ENCODE measurements at places on chromosomes 4 and X. TPM values are rescaled to one million over a fixed set of nuclear protein-coding genes. Genes with fewer than 3 reads are reported as not detected.

Gene MAGEB2
- total RNA-seq, result not detected

Gene USP38
- 10.5 TPM for total RNA-seq

Gene NDST4
- total RNA-seq, result not detected

Gene SPIN4
- 11.8 TPM for total RNA-seq

Gene ADH6
- total RNA-seq, result not detected

Gene BANK1
- total RNA-seq, result 0.93 TPM

Gene CFAP99
- total RNA-seq, result not detected

Gene GAB3
- total RNA-seq, result 1.2 TPM

Gene PLK4
- total RNA-seq, result 35.2 TPM

Gene SEC24B
- total RNA-seq, result 24.2 TPM

Gene SPANXB1
- not detected for total RNA-seq

DNA sequence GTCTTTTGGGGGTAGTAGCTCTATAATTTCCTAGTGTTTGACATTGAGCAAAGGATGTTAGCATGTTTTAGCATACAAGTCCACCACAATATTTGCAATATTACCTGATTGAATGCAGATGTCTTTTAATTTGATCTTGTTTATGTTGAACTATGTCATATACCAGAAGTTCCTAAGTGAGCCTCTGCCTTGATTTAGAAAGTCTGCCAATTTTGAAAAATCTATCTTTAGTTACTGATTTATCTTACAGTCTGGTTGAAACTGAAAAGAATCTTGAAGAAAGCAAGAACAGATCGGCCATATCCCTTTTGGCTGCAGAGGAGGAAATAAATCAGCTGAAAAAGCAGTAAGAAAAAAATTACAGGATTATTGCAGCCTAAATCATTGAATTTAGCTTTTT, 18.5 kb downstream of the SPATA18 start:
- no peak overlapping the region for H3K4me3 ChIP-seq
- H3K36me3 ChIP-seq, result no peaks in the 10 kb centered on the region
- no peaks in the 10 kb centered on the region for H3K4me1 ChIP-seq
- H3K27me3 ChIP-seq, result no peaks in the 10 kb centered on the region

GRCh38 chr4:107818301-107818910, 6.3 kb upstream of the SGMS2 start:
- no peaks in the 10 kb centered on the region for H3K4me1 ChIP-seq
- DNase-seq, result no peak
- peaks cover 44% of the 10 kb centered on the region for H3K27me3 ChIP-seq
- H3K4me3 ChIP-seq, result no peak overlapping the region

- no peak for DNase-seq
- no peak overlapping the region for H3K4me3 ChIP-seq
- no peak overlapping the region for H3K27ac ChIP-seq
- no peaks in the 10 kb centered on the region for H3K36me3 ChIP-seq
- no peaks in the 10 kb centered on the region for H3K27me3 ChIP-seq
- no peaks in the 10 kb centered on the region for H3K4me1 ChIP-seq
Observed at GRCh38 chrX:131942034-131942433, 81.1 kb upstream of the STK26 start.

- peaks cover 31% of the 10 kb centered on the region for H3K36me3 ChIP-seq
- DNase-seq, result no peak
- H3K4me1 ChIP-seq, result no peaks in the 10 kb centered on the region
- no peaks in the 10 kb centered on the region for H3K27me3 ChIP-seq
- no peak overlapping the region for H3K4me3 ChIP-seq
Observed at GRCh38 chr4:1227816-1228215, 21.1 kb downstream of the CTBP1 start.

- H3K27ac ChIP-seq, result no peak overlapping the region
- no peaks in the 10 kb centered on the region for H3K27me3 ChIP-seq
- DNase-seq, result no peak
- no peaks in the 10 kb centered on the region for H3K36me3 ChIP-seq
- H3K4me1 ChIP-seq, result no peaks in the 10 kb centered on the region
Observed at GRCh38 chr4:184154199-184154598, 63.5 kb downstream of the ENPP6 start.

GRCh38 chr4:162959046-162959445, 207.6 kb downstream of the NAF1 start:
- H3K36me3 ChIP-seq, result no peaks in the 10 kb centered on the region
- DNase-seq, result no peak
- no peaks in the 10 kb centered on the region for H3K4me1 ChIP-seq
- no peak overlapping the region for H3K4me3 ChIP-seq

- no peaks in the 10 kb centered on the region for H3K27me3 ChIP-seq
- no peak overlapping the region for H3K4me3 ChIP-seq
- H3K27ac ChIP-seq, result no peak overlapping the region
- H3K36me3 ChIP-seq, result no peaks in the 10 kb centered on the region
Observed at GRCh38 chr4:72319601-72320021, 249.4 kb downstream of the ADAMTS3 start.

GRCh38 chr4:54482529-54483200, 175.1 kb upstream of the KIT start:
- no peak overlapping the region for H3K27ac ChIP-seq
- DNase-seq, result no peak
- H3K4me1 ChIP-seq, result no peaks in the 10 kb centered on the region

DNA sequence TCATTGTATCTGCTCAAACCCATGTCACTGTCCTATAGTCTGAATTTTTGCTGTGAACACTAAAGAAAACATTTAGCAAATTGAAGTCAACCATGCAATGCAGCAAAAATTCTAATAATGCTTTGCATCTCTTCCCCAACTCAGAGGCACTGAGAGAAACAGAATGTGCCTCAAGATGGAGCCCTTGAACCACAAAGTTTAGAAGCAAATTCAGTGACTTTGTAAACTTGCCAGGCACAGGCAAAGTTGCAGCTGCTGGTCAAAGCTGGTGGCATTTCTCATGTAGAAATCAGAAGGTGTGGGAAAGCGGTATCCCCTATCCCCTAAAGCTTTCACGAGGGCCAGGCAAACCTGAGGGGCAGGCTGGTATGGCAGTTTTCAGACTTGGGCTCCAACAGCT, 121.7 kb upstream of the DIPK2B start:
- peaks cover 2% of the 10 kb centered on the region for H3K4me1 ChIP-seq
- no peak overlapping the region for H3K27ac ChIP-seq
- peak; percentile 17 for DNase-seq
- H3K36me3 ChIP-seq, result no peaks in the 10 kb centered on the region
- H3K4me3 ChIP-seq, result no peak overlapping the region

DNA sequence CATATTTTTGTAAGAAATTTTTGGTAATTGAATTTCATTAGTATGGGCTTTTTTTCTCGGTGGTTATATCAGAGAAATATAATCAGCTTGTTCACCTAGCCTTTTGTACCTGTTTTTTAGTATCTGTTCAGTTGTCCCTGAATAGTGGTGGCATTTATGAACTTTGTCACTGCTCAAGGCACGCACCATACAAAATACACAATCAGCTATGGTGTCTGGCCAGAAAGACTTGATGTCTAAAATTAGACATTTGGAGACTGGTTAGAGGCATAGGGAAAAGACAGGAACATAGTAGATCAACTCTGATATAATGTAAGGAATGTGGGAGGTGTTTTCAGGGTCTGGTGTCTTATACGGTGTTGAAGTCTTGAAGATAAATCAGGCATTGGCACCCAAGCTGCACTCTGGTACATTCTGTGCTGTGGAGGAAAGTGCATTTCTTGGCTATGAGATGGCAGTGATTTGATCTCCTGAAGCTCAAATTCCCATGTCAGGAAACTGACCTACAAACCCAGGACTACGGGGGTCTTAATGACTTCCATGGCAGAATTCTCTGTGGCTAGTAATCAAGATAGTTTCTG, 3.6 kb downstream of the ART3 start:
- no peak overlapping the region for H3K27ac ChIP-seq
- no peaks in the 10 kb centered on the region for H3K27me3 ChIP-seq
- 0 out of 2 replicates have a peak, but pooled peaks cover under 1% of the 10 kb centered on the region for H3K4me1 ChIP-seq
- DNase-seq, result no peak
- no peaks in the 10 kb centered on the region for H3K36me3 ChIP-seq
- no peak overlapping the region for H3K4me3 ChIP-seq

DNA sequence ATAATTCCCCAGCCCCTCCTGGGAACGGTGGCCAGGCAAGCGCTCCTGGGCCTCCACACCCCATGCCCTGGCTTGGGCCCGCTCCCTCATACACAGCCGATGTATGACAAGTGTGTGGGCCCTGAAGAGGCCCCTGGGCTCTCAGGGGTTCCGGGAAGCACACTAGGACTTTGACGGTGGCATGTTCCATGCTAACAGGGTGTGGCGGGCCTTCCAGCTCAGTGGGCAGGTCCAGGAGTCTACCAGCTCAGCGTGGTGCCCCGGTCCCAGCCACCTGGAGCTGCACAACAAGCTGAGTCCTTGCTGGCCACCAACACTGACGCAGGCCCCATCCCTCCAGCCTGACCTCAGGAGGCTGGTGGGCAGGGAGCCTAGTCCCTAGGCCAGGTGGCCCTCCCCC, 24.4 kb upstream of the HMX1 start:
- H3K27ac ChIP-seq, result no peak overlapping the region
- no peak overlapping the region for H3K4me3 ChIP-seq
- H3K27me3 ChIP-seq, result peaks cover 47% of the 10 kb centered on the region
- no peaks in the 10 kb centered on the region for H3K36me3 ChIP-seq
- no peak for DNase-seq

DNA sequence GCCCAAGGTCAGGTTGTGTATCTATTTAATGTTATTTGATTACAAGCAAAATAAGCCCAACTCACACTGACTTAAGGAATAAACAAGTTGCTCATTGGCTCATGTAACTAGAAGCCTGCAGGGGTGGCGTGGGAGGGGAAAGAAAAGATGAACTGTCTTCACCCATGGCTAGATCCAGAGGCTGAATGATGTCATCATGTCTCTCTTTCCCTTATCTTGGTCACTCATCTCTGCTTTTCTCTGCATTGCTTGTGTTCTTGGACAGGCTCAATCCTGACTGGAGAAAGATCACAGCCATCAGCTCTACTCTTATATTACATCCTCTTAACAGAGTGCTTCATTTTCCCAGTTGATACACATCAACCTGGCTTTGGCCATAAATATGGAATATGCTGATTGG, 290.0 kb upstream of the DIAPH2 start:
- H3K27ac ChIP-seq, result no peak overlapping the region
- H3K4me1 ChIP-seq, result no peaks in the 10 kb centered on the region
- no peaks in the 10 kb centered on the region for H3K36me3 ChIP-seq
- H3K4me3 ChIP-seq, result no peak overlapping the region

Data from H1 (cell line).